CD4-positive, alpha-beta T cell treated with Interleukin-4 for 4 hours (primary cell): ENCODE measurements at places on chromosomes 7 and 10.

GRCh38 chr7:20133803-20134202, 83.4 kb downstream of the MACC1 start:
- no peak for DNase-seq

DNA sequence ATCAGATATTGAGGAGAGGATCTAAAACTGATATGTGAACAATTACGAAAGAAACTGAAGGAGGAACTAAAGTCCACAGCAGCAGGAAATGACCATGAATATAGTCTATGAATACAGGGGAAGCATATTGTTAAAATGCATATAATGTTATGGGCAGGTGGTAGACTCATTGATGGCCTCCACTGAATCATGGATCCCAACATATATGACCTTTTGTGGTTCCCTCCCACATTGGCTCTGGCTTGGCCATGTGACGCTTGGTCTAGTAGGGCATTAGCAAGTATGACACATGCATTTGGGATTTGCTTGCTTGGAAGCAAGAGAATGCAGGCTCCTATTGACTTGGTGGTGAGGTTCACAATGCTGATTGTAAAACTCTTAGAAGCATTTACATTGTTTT, 55.2 kb upstream of the RAB18 start:
- DNase-seq = no peak

- DNase-seq = peak; percentile 45
Measured at GRCh38 chr7:106425017-106425719, 140.4 kb upstream of the NAMPT start.

GRCh38 chr7:81284576-81284975, 365.7 kb upstream of the SEMA3C start:
- DNase-seq = no peak

- no peak for DNase-seq
Measured at GRCh38 chr10:389836-390448, 254.7 kb downstream of the ZMYND11 start.

DNA sequence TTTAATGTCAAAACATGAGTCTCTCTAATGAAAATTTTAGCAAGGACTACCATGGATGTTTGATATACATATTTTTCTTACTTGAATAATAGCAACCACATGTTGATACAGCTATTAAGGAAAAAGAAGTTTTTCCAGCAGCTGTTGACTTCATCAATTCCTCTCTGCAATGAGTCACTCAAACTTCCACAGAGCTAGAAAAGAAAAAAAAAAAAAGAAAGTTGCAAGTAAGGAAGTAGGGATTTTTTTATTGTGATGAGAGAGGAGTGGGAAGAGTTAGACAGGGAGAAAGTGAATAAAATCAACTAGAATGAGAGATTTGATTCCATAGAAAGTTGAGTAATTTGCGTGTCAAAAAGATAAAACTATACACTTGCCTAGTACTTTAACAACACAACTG, 46.2 kb downstream of the CAV1 start:
- DNase-seq = no peak

DNA sequence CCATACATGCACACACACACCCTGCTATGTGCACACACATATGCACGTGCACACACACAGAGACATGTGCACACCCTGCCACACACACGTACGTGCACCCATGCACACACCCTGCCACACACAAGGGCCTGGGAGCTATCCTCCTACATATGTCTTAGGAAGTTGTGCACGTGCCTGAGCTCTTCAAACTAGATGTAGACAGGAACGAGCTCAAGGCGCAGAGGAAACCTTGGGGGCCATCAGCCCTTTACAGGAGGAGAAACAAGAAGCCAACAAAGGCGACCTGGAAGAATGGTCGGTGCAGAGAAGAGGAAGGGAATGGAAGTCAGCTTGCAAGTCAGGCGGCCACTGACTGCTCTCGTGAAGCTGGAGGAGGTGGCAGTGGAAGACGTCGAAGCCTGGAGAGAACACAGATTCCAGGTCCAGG, 58.7 kb downstream of the AOC1 start:
- no peak for DNase-seq

DNA sequence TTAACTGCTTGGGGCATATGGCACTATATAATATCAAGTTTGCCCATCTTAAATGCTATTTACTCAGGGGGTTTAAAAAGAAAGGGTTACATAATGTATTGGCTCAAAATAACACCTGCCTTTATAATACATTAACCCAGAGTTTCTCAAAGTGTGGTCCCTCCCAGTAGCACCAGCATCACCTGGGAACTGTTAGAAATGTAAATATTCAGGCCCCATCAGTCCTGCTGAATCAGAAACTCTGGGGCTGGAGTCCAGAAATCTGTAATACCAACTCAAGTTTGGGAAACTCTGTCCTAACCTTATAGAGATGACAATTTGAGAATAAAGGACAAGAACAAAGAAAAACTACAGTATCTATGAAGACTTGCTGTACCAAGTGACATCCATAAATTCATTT, 270.7 kb downstream of the PARD3 start:
- DNase-seq = no peak

DNA sequence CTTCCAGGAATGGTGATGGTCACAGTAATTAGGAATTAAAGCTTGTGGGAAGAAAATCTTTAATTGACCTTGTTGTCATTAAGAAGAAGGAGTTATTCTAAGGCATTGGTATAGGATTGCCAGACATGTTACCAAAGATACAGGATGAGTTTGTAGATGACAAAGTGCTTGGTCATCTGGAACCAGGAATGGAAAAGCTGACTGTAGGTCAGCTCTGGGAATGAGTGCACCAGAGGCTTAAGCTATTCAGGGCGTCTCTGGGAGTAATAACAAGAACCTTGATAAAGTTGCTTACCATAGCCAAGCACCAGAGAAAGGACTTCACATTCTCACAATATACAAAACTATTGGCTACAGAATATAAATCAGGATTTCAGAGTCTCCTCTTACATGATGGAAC, 89.0 kb downstream of the PHTF2 start:
- no peak for DNase-seq

GRCh38 chr7:132489776-132490237, 86.5 kb downstream of the PLXNA4 start:
- no peak for DNase-seq

DNA sequence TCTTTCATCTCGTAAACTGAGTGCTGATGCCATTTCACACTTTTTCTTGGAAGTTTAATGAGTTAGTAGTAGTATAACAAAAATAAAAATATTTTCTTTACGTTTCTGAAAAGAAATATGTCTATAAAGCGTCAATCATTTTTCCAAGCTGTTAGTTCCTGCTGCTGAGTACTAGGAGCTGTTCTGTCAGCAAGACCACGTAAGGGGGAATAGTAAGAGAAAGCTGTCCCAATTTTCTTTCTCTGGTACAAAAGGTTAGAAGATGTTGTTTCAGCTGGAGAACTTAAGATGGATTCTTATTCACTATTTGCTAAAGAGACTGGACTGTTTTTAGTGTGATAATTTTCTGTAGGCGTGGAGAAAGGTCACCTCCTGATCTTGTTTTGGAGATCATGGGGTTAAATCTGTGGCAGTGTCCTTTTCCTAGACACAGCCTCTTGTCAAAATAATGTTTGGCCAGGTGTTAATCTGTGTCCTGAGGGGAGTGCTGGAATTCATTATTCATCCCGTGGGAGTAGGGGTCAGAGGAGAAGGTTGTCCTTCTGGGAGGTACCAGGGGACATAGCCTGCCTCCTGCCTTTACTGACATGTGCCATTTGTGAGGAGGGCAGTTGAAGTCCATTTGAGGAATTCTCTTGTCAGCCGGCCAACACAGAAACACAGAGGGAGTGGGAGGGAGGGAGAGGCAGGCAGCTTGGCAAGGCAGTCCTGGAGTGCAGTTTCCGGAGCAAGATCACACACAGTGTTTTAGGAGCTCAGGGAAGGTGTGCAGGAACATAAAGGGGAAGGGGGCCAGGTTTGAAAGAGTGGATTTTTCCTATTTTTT, 368.7 kb downstream of the AUTS2 start:
- DNase-seq = no peak

- DNase-seq = no peak
Measured at GRCh38 chr7:122578350-122578749, 120.6 kb downstream of the RNF133 start.

DNA sequence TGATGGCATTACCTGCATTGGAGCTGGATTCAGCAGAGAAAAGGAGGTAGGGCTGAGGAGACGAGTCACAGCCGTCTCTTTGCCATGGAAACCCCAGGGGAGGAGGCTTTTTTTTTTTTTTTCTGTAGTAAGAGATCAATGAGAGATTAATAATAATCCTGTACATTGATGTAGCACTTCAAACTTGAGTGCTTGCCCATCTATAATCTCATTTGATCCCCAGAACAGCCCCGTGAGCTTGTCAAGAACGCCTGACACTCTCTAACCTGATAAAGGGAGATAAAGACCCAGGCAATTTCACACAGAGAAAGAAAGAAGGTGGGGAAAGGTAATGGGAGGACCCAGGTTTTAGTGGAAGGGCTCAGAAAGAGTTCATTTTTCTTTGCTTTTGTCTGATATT, 195.2 kb upstream of the FOXK1 start:
- no peak for DNase-seq

GRCh38 chr7:69429911-69430383, 168.3 kb upstream of the AUTS2 start:
- DNase-seq = no peak

DNA sequence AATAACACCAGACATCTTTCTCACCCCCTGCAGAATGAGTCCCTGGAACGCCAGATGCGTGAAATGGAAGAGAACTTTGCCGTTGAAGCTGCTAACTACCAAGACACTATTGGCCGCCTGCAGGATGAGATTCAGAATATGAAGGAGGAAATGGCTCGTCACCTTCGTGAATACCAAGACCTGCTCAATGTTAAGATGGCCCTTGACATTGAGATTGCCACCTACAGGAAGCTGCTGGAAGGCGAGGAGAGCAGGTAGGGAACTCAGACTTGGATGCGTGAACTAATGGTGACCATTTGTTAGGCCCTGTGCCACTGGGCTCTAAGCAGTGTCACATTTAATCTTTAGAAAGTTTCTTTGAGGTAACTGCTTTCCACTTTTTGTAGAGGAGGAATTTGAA, 7.1 kb downstream of the VIM start:
- no peak for DNase-seq

DNA sequence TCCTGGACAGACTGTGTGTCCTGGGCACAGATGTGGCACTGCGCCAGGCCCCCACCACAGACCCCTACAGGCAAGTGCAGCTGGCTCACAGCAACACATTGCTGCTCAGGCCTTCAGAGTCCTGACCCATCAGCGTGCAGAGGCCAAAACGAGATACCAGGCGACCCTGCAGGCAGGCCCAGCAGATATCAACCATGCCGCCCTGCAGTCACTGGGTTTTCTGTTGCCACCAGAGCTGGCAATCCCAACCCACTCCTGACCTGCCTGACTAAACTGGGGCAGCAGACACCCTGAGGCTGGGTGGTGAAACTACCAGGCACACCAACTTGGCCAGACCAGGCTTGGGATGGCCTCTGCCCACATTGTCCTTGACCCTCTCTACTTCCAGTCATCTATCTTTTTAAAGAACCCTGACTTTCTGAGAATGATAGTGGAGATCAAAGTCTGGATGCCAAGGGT, 20.3 kb downstream of the ZCCHC24 start:
- DNase-seq = no peak

DNA sequence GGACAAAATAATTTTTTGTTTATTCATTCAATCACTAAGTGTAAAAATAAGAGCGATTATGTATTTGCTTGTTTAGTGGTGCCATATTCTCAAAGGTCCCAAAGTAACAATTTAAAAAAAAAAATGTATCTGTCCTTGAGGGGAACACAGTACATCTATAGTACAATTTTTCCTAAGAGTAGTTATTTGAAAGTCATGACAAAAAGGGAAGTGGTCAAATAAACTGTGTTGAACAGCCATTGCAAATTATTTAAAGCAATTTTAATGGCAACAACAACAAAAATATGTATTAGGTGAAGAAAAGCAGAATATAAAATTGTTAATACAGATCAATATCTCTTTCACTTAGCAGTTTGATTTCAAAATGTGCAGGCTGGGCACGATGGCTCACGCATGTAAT, 943.5 kb downstream of the CNTNAP2 start:
- DNase-seq = no peak

DNA sequence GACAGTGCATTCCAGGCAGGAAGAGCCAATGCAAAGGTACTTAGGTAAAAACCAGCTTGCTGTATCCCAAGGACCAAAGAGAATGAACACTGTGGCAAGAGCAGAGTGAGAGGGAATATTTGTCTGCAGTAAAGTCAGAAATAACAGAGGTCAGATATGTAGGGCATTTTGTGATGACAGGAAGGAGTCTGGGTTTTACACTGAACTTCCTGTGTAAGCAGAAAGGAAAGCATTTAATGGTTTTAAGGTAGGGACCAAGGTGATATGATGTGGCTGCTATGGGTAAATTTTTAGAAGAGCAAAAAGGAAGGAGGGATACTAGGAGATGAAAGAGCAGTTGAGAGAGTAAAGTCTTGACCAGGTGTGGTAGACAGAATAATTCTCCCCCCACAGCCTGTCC, 10.1 kb downstream of the ABCB1 start:
- no peak for DNase-seq

GRCh38 chr7:92614660-92615174, 24.5 kb upstream of the FAM133B start:
- DNase-seq = no peak

DNA sequence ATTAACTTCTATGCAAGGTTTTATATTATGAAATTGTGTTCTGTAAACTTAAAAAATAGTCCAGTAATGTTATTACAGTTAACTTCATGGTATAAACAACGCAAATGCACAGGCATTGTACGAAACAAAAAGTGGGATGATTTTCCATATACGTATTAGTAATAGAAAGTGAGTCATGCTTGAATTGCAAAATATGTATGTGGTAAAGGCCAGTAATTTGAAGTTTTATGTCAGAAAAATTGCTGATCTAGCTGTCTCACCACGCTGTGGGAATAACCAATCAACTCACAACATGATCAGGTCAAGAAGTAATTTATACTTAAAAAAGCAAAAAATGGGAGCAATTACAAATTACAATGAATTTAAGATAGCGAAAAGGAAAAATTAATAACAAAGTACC, 37.0 kb upstream of the GLI3 start:
- no peak for DNase-seq

DNA sequence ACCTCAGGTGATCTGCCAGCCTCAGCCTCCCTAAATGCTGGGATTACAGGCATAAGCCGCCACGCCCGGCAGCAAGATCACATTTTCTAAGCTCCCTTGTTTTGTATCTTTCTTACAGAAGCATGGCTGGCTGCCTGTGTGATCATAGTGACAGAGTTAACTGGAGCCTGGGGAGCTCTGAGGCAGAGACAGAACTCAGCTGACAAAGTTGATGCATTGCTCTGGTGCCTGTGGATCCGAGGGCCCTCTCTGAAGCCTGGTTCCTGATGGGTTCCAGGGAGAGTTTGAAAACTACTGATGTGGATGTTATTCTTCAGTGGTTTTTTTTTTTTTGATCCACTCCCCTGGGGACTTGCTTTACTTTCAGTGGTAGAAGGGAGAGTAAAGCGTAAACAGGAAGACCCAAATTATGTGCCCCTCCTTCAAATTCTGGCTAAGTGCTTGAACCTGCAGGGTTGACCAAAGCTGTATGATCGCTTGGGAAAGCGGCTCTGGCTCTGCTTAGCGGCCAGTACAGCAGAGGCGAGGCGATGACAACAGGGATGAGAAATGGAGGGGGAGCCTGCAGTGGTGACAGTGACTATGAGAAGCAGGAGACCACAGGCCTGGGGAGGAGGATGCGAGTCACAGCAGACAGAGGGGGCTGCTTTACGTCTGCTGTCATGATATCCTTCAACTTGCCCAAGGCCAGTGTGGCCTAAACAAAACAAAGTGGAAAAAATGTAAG, 6.8 kb upstream of the EFCAB10 start:
- no peak for DNase-seq

- no peak for DNase-seq
Measured at GRCh38 chr7:4725850-4726450, 43.9 kb downstream of the FOXK1 start.
